ENCODE measurements at places on chromosomes 1 and 21.

DNA sequence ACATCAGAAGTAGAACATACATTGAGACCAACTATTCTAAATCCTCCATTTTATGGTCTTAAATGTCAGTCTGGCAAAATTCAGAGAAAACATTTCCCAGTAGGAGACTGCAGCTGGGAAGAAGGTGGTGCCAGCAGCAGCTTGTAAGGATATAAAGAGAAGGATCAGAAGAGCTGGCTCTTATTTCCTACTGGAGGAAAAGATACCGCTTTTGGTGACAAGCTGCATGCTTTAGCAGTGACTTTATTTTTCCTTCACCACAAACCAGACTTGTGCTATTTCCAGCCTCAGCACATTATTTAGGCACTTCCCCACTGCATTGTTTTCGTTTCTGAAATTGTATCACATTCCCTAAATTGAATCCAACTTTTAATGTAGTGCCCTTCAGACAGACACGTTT lies 28.4 kb downstream of the RNF11 start:
- peak; percentile 96 for DNase-seq

DNA sequence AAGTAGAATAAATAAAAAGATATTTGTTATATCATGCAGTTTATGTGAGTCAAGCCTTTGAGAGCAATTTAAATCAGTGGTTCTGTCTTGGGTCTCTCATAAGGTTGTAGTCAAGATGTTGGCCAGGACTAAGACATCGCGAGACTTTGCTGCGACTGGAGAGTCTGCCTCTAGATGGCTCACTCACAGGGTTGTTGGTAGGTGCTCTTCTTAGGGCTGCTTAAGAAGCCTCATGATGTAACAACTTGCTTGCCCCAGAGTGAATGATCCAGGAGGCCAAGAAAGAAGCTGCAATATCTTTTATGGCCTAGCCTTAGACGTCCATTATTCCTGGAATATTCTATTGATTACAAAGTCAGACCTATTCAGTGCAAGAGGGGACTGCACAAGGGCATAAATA lies 73.1 kb upstream of the CACHD1 start:
- DNase-seq = peak; percentile 10

- DNase-seq = no peak
These were observed 38.2 kb downstream of the POU2F1 start for GRCh38 chr1:167258858-167259257.

DNA sequence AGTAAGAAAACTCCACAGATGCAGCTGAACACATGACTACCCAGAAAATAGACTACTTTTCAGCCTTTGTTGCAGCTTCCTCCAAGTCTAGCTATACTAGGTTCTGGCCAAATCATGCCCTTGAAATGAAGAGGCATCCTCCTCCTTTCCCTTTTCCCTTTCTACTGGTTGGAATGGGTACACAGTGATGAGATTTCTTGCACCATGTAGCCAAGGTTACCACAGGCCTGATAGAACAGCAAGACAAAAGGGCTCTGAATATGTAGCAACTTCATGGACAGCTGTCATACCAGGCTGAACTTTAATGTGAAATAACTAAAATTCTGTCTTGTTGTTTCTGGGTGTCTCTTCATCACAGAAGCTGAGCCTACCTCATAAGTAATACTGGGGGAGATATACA lies 146.5 kb downstream of the PDE4B start:
- DNase-seq = no peak

DNA sequence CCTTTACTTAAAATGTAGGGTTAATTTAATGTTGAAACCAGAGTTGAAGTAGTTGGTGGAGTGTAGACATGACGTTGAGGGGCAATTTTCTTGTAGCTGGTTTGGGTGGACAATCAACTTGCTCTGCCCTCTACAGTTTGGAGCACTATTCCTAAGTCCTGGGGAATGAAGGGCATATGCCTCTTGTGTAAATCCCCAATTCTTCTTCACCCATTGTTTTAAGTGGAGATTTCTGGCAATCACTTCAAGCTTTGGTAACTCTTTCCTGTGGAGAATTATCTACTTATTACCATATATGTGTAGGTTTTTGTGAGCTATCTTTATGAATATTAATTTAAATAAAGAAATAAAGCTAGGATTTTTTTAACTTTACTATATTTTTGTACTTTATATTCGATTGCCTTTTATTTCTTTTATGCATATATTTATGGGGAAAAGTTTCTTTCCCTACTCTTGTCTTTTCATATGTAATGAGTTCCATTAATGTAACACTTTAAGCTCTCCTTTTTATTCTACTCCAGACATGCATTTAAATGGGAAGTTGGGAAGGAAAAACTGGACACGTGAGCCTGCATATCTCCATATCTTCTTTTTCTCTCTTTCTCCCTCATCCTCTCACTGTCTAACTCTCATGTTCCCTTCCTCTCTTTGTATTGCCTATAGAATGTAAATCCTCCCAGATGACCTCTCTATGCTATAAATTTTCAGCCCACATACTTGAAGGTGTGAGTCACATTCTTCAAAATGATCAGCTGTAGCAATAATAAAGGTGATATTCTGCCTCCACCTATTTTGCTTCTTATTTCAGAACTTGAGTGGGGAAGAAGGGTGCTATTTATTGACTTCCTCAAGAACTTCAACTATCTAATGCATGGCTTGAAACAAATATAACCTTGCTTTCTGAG lies 276.7 kb downstream of the PTPRC start:
- DNase-seq = no peak

DNA sequence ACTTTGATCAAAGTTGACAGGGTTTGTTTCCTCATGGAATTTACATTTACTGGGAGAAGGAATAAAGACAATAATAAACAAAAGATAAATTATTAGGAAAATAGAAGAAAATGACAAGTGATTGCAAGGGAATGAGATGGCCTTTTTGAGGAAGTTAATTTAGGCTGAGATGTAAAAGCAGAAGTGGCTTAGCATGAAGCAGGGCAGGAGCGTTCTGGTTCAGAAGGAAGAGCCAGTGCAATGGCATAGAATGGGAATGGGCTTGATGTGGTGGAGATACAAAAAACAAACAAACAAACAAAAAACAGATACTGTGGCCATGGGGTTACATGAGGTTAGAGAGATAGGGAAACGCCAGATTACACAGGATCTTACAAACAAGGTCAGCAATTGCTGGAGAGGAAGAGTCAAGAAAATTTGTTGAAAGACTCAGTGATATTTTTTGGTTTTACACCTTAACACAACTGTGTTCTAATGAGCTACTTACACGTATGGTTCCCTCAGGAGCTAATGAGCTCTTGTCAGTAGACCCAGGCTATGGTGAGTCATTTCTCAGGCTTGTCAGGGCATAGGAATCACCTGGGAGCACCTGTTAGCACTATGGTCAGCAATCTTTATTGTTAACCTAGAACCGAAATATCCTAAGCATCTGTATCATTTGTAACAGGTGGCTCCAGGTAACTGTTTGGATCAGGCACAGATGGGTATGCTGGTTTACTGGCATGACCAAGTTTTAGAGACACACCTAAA lies 8.7 kb upstream of the CADM3 start:
- no peak for DNase-seq

- no peak for DNase-seq
These were observed 17.9 kb downstream of the PTPRF start for GRCh38 chr1:43548285-43549271.

- no peak for DNase-seq
These were observed 107.7 kb downstream of the BACH1 start for GRCh38 chr21:29406385-29406784.

GRCh38 chr1:115331558-115332331 lies 6.3 kb downstream of the NGF start:
- DNase-seq = peak; percentile 88

DNA sequence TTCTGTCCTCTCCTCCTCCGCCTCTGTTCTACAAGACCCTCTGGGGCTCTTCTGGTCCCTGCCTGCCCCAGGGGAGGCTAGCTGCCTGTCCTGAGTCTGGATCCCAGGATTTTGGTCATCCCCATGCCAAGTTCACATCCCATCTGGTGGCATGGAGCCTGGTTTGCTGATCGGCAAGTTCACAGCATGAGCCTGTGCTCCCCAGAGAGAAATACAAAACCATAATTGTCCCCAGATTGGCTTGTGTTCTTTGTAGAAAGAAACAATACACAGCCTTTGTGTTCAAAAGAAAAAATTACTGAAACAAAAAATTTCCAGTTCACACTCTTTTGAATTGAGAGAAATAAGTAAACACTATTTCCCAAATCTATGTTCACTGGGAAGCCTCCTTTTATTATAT lies 149.4 kb upstream of the ZC3H12A start:
- DNase-seq = no peak

- DNase-seq = peak; percentile 94
These were observed 66.1 kb downstream of the ADARB1 start for GRCh38 chr21:45140346-45140940.

DNA sequence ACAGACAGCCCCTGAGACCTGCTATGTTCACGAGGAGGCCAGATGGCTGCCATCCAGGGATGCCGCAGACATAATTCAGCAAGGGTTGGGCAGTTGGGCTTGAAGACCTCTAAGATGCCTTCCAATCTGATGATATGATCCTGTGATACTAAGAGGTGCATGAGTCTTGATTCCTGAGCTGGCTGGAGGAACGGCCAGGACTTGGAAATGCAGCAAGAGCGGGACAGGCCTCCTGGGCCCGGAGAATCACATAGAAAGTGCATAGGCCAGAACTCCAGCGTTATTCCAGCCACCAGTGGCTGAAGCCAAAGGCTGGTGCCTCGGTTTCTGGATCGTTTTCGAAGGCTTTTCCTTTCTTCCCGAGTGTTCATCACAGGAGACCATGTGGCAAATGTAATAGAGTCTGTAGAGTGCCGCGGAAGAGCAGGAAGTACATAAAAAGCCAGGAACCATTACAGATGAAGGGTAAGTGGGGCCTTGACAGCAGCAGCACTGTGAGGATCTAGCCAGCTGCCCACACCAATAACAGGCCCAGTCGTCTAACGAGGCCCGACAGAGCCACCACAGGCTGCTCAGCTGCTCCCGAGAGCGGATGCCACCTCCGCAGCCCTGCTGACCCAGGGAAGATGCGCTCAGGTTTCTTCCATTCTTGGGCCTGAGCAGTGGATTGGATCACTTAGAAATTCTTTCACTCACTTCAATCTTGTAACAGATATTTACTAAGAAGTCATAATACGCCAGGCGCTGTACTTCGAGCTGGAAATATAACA lies 14.0 kb upstream of the LHX4 start:
- DNase-seq = no peak

GRCh38 chr1:181508486-181509165 lies 25.3 kb downstream of the CACNA1E start:
- no peak for DNase-seq

- no peak for DNase-seq
These were observed 33.1 kb downstream of the STPG1 start for GRCh38 chr1:24380508-24380907.

DNA sequence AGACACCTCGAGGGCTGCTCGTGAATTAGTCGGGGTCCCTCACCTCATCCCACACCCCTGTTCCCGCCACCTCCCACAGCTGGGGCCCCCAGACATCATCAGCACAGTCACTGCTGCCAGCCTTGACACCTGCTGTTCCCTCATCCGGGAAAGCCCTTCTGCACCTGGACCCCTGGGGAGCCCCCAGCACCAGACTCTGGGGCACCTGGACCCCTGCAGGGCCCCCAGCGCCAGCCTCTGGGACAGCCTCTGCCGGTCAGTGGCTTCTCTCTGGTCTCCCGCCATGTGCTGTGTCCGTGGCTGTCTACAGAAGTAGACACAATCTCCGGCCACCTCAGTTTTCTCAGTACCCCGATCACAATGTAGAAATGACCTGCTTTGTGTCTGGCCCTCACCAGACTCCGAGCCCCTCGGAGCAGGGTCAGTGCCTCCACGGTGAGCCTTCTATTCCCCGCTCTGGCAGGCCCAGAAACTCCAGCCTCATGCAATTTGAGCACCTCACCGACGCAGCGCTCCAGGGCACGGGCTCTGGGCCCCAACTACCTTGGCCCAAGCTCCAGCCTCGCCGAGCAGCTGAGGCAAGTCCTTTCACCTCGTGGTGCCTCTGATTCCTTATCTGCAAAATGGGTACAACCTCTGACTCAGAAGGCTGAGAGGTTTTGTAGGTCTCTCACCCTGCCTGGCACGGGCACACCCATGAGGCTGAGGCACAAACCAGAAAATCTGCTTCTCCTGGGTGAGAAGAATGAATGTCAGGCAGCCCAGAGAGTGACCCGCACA lies 84.7 kb downstream of the RIPK4 start:
- DNase-seq = no peak

DNA sequence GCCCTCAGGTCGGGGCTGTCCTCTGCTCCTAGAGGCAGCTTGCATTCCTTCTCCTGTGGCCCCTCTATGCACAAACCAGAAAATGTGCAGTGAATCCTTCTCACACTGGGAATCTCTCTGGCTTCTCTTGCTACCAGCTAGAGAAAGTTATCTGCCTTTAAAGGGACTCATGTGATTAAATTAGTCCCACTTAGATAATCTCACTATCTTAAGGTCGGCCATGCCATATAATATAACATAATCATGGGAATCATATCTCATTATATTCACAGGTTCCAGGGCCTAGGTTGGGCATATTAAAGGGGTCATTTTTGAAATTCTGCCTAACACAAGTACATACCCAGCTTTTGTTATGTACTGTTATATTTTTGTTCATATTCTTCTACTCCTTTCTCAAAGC lies 31.4 kb downstream of the PTGFR start:
- no peak for DNase-seq

GRCh38 chr1:94258873-94259331 lies 21.5 kb upstream of the ARHGAP29 start:
- DNase-seq = peak; percentile 90

DNA sequence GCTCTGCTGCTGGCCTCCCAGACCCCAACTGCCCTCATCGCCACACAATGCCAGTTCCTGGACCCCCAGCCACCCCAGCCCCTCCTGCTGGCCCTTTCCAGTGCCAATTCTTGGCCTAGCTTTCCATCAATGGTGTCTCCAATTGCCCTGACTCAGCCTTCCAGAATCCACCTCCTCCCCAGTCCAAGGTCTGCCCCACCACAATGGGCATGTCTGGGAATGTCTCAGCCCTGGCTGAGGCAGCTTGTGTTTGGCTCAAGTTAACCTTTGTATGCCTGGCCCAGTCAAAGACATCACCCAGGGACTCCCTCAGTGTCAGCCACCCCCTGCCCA lies 16.4 kb downstream of the ALDH4A1 start:
- peak; percentile 74 for DNase-seq

DNA sequence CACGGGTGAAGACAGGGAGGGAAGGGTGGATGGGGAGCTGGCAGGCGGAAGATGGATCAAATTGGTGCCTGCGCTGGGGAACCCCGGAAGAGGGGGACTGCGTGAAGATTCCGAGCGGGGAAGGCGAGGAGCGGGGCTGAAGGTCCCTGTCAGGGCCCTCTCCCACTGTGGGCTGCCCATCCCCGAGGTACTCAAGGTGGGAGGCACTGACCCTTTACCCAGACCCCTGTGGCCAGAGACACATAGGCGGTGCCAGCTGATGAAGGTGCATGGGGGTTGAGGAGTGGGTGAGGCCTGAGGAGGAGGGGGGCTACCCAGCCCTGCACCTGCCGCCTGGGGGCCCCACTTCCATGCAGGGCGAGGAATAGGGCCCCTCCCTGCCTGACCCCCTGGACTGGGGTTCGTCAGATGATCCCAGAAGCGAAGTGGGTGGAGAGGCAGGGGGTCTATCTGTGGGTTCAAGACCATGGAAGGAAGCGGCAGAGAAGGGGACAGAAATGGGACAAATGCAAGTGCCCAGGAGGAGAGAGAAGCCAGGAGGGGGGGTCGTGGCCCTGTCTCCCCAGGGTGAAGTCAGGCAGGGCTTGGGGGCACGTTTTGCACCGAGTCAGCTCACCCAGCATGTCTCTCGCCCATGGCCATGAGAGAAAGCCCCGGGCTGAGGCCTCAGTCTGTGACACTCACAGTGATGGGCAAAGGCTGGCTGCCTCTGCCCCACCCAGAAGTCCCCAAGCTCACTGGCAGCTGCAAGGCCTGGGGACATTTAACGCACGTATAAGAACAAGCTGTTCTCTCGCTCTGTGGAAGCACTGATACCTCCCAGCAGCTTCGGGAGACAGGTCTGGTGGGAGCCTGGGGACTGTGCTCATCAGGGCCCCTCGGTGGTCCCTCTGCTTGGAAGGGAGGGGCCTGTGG lies 7.0 kb upstream of the MMEL1 start:
- no peak for DNase-seq

All from EH (cell line).